ENCODE measurements at places on chromosomes 7 and 10.

GRCh38 chr10:36202881-36203280 is 560.8 kb upstream of the FZD8 start:
- DNase-seq, result no peak

- DNase-seq, result no peak
Measured at GRCh38 chr7:50358041-50358705, 53.7 kb downstream of the IKZF1 start.

DNA sequence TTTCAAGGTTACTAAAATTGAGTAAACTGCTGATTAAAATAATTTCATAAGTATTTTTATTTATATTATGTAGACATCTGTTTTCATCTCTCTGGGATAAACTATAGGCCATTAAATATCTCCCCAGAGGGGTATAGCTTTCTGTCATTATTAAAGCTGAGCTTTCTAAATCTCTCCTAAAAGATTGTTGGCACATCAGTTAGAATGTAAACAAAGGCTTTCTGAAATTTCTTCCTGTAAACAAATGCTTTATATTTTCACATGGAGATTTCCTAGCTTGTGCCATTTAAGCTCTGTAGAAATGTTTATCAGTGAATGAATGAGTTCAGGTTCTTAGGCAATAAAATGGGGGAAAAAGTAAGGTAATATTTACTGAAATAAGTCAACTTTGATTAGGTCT is 35.7 kb downstream of the PPP1R9A start:
- DNase-seq, result no peak

DNA sequence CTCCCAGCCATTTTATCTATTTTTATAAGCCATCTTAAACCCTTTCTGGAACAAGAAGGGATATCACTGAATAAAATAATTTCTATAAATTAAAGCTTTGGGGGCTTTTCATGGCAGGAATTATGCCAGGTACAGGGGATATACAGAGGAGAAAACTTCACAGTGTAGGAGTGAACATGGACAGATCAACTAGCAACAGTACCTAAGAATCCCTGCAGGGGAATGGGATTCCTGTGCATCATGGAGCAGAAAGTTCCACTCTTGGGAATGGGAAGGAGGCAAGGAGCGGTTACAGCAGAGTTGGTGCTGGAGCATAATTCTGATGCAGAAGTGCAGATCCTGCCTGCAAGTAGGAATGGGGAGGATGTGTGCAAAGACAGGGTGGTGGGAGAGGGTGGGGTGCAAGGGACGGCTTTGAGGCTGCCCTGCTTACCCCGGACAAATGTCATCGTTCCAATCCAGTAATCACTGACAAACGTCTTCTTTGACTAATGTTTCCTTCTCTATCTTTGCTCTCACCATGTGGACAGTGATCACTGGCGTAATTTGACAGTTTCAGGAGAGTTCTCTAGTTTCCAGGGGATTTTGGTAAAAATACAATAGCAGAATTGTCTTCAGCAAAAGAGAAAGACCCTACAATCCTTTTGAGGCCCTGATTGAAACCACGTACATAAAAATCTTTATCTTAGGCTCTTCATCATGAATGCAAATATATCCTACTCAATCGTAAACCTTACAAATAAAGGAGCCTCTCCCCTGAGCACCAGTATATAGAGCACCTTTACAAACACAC is 196.7 kb downstream of the HECW1 start:
- peak; percentile 51 for DNase-seq

GRCh38 chr10:86371691-86372090 is 5.1 kb upstream of the GRID1 start:
- DNase-seq, result no peak

- DNase-seq, result no peak
Measured at GRCh38 chr10:73647211-73647874, 6.1 kb upstream of the MYOZ1 start.

GRCh38 chr10:5666008-5666840 is at the start of gene ASB13:
Gene ASB13 (minus strand): TSS chr10:5666595. CDS start chr10:5666551, 44 bp downstream.
- peak; percentile 32 for DNase-seq

- no peak for DNase-seq
Measured at GRCh38 chr7:66696774-66697191, 43.8 kb upstream of the RABGEF1 start.

DNA sequence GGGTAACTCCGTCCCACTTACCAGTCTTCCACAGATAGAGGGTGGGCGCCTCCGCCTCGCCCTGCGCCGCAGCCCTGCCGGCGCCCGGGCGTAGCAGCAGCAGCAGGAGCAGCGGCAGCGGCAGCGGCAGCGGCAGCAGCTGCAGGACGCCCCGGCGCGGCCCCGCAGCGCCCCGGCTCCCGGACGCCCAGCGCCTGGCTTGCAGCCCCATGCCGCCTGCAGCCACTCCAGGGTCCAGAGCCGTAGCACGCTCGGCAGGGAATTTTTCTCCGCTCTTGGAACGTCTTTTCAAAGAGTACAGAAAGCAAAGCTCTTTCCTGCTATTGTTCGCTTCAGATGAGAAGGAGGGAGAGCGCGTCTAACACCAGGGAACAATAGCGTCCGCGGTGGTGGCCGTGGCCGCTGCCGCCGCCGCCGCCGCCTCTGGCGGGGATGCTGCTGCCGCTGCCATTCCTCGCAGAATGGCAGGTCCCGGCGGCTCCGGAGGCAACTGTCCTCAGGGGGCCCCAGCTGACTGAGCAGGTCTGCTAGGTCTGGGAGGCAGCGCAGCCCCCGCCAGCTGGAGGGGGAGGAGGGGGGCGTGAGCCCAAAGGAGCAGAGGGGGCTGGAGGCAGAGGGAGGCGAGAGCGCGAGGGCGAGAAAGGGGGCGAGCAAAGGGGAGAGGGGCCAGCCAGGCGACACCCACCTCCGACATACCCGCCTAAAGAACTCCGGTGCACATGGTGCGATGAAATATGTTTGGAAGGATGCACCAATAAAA is at the start of gene THSD7A:
TSS of gene THSD7A (minus strand) at position 463 of the 760 bp plus-strand sequence. CDS start at position 211, 252 bp downstream.
- peak; percentile 26 for DNase-seq

- no peak for DNase-seq
Measured at GRCh38 chr10:8058274-8059111, 4.0 kb downstream of the GATA3 start.

- DNase-seq, result no peak
Measured at GRCh38 chr7:156473476-156474240, 166.9 kb upstream of the RNF32 start.

DNA sequence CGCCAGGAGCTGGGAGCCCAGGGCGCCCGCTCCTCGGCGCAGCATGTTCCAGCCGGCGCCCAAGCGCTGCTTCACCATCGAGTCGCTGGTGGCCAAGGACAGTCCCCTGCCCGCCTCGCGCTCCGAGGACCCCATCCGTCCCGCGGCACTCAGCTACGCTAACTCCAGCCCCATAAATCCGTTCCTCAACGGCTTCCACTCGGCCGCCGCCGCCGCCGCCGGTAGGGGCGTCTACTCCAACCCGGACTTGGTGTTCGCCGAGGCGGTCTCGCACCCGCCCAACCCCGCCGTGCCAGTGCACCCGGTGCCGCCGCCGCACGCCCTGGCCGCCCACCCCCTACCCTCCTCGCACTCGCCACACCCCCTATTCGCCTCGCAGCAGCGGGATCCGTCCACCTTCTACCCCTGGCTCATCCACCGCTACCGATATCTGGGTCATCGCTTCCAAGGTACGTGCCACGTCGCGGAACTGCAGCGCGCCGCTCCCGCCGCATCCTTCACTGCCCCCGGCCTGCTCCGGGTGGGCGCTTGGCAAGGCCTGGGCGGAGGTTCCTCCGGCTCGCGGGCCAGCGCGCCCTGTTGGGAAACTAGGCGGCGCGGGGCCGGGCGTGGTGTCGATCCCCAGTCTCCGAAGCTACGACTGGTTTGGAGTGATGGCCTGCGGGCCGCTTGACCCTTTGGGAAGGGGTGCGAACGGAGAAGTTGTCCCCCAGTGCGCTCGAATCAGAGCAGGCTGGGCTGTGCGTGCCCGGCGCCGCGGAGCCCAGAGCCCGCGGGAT is 868 bp downstream of the EMX2 start:
- DNase-seq, result no peak

- no peak for DNase-seq
Measured at GRCh38 chr7:39360038-39360437, 206.2 kb upstream of the YAE1 start.

- no peak for DNase-seq
Measured at GRCh38 chr7:131072505-131073091, 255.1 kb upstream of the MKLN1 start.

GRCh38 chr10:10367264-10367663 is 650.4 kb upstream of the CELF2 start:
- no peak for DNase-seq

- DNase-seq, result no peak
Measured at GRCh38 chr10:53406532-53406931, 633.9 kb upstream of the MBL2 start.

- DNase-seq, result no peak
Measured at GRCh38 chr10:6393168-6393567, 186.9 kb downstream of the PRKCQ start.

DNA sequence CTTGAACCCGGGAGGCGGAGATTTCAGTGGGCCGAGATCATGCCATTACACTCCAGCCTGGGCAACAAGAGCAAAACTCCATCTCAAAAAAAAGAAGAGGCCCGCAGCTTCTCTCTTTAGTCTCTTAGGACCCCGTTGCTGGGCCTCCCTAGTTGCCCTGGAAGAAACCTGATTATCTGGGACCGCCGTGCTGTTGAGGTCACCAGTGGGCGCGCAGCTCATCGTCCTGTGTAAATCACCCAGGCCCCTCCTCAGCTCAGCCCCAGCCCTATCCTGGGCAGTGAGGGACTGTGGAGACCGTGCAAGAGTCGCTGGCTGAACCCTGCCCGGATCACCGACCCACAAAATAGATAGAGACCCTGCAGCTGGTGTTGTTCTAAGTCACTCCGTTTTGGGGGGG is 85.0 kb downstream of the UNCX start:
- DNase-seq, result no peak

- DNase-seq, result no peak
Measured at GRCh38 chr7:74193054-74193453, 16.8 kb upstream of the LAT2 start.

DNA sequence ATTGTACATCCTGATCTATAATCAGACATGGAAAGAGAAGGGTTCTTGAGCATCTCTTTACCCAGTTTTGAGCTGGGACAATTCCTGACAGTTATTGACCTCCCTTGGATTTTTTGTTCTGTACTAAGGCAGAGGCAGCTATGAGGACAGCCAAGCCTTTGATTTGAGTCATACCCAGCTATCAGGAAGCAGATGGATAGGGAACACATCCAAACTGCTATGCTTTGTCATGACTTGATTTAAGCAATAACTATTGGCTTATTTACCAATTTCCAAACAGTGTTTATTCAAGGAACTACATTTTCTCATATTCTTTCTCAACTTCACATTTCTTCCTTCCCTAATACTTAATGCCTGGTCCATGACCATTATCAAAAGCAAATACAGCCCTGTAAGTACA is 396.4 kb upstream of the STEAP1 start:
- DNase-seq, result no peak

DNA sequence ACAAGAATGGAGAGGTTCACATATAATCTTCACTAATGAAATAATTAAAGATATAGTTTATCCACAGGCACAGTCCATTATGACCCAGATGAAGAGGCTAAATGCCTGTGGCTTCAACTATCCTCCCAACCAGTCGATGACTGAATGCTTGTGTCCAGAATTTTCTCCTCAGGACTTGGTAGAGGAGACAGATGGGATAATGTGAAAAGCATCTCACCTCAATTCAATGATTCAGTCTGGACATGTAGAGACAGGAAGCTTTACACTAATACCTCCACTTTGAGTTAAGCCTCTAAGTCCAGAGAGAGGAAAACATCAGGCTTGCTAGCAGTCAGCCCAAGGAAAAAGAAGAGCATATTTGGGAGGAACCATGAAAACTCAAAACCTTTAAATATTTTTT is 59.1 kb upstream of the COL1A2 start:
- no peak for DNase-seq

DNA sequence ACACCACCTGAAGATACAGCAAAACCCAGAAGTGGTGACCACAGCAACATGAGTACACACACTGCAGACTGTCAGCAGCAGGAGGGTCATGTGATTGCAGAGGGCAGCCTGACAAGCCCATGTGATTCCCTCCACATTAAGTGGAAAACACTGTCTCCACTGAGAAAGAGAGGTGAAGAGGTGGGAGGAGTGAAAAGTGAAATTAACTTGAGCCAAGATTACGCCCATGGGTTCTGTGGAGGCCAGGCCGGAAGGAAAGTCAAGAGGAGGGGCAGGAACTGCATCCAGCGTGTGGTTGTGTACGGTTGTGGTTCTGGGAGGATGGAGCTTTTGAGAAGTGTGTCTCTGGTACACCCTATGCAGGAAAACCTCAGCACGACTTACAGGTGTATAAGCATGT is 138.5 kb downstream of the PLXNA4 start:
- DNase-seq, result no peak

- DNase-seq, result no peak
Measured at GRCh38 chr7:157643525-157643970, 306.7 kb downstream of the DNAJB6 start.

DNA sequence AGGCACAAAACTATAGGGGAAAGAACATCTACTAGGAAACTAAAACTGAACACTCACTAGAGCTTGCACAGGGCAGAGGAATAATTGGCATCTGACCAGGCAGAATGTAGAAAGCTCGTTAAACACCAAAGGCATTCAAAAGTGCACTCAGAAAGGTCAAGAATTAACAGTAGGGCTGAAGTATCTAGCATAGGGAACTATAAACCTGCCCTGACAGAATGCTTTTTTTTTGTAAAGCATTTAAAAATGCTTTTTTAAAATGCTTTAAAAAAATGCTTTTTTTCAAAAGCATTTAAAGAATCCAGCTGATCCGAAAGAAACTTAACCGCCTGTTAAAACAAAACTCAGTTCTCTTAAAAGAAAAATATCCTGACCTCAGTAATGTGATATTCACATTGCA is 74.6 kb upstream of the EGFR start:
- DNase-seq, result no peak

DNA sequence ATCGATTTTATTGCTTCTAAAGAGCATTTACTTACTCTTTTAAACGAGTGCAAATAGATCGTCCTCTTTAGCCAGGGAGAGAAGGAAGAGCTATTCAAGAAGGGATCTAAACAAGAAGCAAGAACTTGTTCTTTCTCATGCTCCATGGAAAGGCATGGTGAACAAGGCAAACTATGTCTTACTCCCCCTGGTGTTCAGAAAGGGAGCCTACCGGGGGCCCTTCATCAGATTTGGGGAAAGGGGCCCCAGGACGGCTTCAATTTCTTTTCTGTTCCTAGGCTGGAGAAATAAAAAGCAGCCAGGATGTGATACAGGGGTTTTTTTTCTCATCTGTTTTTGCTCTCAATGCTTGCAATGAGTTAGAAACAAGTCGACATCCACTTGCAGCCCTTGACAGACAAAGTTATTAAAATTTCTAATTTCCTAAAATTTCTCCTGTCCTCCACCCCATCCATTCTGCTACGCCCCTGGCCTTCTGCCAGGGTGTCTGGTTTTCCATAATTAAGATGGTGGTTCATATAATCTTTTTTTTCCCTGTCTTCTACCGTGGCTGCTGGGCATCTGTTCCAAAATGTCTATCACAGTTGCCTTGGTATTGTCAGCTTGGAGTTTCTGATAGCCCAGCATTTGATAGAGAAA is 214.4 kb downstream of the CREB5 start:
- DNase-seq, result no peak
